NCI-H1105 treated with DMSO at 0.1 percent for 48 hours (cell line): ENCODE measurements at places on chromosomes 5 and 9.

- DNase-seq, result no peak
These were observed 17.1 kb upstream of the C9 start for GRCh38 chr5:39381376-39381775.

DNA sequence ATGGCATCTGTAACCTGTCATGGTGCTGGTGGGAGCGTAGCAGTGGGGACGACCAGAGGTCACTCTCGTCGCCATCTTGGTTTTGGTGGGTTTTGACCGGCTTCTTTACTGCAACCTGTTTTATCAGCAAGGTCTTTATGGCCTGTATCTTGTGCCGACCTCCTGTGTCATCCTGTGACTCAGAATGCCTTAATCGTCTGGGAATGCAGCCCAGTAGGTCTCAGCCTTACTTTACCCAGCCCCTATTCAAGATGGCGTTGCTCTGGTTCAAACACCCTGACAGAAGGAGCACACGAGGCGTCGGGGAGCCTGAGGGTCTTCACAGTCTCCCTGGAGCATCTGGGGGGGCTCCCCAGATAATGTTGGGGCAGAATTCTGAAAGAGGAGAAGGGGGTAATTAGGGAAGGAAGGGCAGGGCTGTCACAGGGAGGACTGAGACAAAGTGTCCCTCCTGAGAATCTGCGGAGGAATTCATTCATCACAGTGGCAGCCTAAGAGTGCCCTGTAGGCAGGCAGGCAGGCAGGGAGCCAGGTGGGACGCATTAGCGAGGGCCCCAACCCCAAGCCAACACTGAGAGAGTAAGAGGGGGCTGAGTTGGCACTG is 21.3 kb upstream of the NCS1 start:
- no peak for DNase-seq

- peak; percentile 95 for DNase-seq
These were observed 41.4 kb downstream of the PSIP1 start for GRCh38 chr9:15469406-15469805.

- DNase-seq, result no peak
These were observed 15.2 kb downstream of the CCDC125 start for GRCh38 chr5:69317391-69317790.

DNA sequence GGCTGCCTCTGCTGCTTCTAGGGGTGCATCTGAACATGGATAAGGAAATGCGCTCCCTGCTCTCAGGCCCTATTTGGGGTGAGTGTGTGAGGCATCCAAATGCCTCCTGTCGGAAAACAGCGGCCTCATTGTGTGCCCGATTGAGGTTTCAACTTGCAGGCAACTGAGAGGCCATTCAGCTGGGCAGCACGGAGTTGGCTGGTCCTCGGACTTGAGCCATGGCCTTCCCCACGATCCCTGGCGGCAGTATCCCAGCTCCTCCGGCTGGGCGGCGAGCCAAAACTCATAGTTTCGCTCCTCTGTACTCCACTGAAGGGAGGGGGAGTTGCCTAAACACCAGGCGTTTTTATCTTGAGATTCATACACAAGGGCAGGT is 597.3 kb upstream of the SGCD start:
- DNase-seq, result peak; percentile 61

- DNase-seq, result no peak
These were observed 47.8 kb downstream of the ERGIC1 start for GRCh38 chr5:172881691-172882370.

GRCh38 chr9:21782205-21782604 is 20.2 kb upstream of the MTAP start:
- no peak for DNase-seq

DNA sequence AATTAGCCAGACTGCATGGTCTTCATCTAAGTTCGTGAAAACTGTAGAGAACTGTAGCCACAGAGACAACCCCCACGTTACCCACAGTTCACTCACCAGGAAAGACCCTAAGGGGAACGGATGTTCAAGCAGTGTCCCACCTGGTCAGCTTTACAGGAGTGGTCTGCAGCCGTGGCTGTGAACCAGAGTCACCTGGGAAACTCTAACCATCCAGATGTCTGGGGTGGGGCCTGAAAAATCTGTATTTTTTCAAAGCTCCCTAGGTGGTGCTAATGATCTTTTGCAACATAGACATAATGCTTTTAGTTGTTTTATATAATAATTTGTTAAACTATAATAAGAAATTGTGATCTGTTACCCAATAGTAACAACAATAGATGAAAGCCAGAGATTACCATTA is 47.7 kb upstream of the ANGPTL2 start:
- DNase-seq, result no peak

- DNase-seq, result no peak
These were observed 47.8 kb downstream of the KDM4C start for GRCh38 chr9:6805532-6805931.
